ENCODE measurements at places on chromosomes 2 and 18. TPM values are rescaled to one million over a fixed set of nuclear protein-coding genes. Genes with fewer than 3 reads are reported as not detected.

- no peaks in the 10 kb centered on the region for H3K4me1 ChIP-seq
- H3K36me3 ChIP-seq = no peaks in the 10 kb centered on the region
- no peak overlapping the region for H3K27ac ChIP-seq
- H3K27me3 ChIP-seq = no peaks in the 10 kb centered on the region
These were observed 9.3 kb upstream of the PSMD1 start for GRCh38 chr2:231047274-231047922.

DNA sequence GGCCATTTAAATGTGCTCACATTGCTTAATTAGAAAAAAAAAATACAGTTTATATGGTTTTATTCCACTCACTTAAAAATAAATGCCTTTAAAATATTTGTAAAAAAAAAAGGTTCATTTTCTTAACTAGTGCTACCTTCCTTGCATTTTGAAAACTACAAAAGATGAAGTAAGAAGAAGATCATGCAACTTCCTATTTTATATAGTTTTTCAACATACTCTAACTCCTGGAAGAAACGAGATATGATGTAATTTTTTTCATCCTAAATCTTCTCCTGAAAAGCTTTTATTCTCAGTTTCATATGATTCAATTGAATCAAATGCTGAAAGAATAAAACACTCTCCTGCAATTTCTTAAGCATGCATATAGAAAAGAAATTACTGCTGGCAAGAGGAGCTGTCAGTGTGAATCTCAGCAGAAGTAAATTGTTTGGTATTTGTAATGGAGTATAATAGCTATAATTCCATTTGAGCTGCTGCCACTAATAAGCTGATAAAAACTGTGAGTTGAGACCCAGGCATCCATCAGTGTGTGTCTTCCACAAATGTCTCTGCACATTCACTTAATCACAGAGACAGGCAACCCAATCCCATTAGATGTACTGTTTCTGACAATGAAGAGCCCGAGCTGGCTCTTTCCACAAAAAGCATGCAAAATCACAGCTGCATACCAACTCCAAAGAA is 3.7 kb downstream of the FTCDNL1 start:
- H3K4me1 ChIP-seq = no peaks in the 10 kb centered on the region
- no peak overlapping the region for H3K27ac ChIP-seq
- H3K36me3 ChIP-seq = no peaks in the 10 kb centered on the region

DNA sequence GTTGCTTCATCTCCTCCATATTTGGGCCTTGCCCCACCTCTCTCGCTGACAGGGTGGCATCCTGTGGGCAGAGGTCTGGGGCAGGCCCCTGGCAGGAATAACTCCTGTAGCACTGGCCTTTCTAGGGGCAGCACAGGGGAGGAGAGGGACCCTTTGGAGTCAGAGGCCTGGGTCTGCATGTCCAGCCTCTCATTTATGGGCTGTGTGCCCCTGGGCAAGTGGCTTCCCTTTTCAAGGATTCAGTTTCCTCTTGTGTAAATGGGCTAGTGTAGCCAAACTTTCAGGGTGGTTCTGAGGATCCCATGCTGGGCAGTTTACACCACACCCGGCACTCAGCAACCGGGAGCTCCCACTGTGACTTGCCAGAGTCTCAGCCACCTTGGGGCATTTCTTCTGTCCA is 23.4 kb downstream of the ADRA2B start:
- DNase-seq = peak; percentile 37
- H3K4me1 ChIP-seq = peaks cover 16% of the 10 kb centered on the region
- no peaks in the 10 kb centered on the region for H3K27me3 ChIP-seq
- H3K36me3 ChIP-seq = no peaks in the 10 kb centered on the region
- no peak overlapping the region for H3K4me3 ChIP-seq
- no peak overlapping the region for H3K27ac ChIP-seq

DNA sequence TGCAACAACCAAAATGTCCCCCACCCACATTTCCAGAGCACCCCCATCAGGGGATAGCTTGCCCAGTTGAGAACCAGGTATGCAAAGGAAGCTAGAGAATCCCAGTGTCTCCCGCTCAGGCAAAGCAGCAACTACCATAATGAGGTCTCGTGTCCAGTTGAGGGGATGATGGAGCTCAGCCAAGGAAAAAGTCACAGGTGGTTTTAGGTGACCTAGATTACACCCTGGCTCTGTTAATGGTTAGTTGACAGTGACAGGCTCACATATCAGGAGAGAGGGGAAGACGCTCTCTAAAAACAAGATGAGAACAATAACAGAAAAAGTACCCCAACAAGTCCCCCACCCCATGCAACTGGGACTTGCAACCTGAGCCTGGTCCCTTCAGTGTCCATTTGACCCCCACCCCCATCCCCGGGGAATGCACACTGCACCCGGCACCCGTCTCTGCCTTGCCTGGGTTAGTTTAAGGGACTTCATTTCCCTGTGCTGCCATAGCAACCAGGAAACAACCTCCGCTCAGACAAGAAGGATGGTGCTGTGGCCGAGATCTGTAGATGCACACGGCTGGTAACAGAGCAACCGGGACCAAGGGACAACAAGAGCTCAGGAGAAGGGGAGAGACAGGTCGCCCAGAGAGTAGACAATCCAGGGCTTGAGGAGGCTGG is at the start of gene KIAA2012:
Gene KIAA2012, plus strand, starts transcription at position 519 of the 665 bp plus-strand sequence. CDS start 373 bp downstream, outside the sequence.
- no peak within 1 kb of the TSS for H3K27ac ChIP-seq
- no peaks in the 10 kb centered on the region for H3K4me1 ChIP-seq
- H3K36me3 ChIP-seq = no peaks in the 10 kb centered on the region
- no peak within 1 kb of the TSS for H3K4me3 ChIP-seq
- no peak for DNase-seq
- H3K27me3 ChIP-seq = no peaks in the 10 kb centered on the region

GRCh38 chr2:207929923-207930322 is 95.4 kb downstream of the PLEKHM3 start:
- no peaks in the 10 kb centered on the region for H3K4me1 ChIP-seq
- H3K27ac ChIP-seq = no peak overlapping the region
- H3K27me3 ChIP-seq = no peaks in the 10 kb centered on the region
- no peak for DNase-seq
- H3K36me3 ChIP-seq = no peaks in the 10 kb centered on the region

GRCh38 chr18:34976899-34977837 is 64.0 kb upstream of the MAPRE2 start:
- DNase-seq = peak; percentile 96
- H3K4me1 ChIP-seq = peaks cover 12% of the 10 kb centered on the region
- peak overlapping the region; percentile 80 for H3K4me3 ChIP-seq
- no peaks in the 10 kb centered on the region for H3K36me3 ChIP-seq

DNA sequence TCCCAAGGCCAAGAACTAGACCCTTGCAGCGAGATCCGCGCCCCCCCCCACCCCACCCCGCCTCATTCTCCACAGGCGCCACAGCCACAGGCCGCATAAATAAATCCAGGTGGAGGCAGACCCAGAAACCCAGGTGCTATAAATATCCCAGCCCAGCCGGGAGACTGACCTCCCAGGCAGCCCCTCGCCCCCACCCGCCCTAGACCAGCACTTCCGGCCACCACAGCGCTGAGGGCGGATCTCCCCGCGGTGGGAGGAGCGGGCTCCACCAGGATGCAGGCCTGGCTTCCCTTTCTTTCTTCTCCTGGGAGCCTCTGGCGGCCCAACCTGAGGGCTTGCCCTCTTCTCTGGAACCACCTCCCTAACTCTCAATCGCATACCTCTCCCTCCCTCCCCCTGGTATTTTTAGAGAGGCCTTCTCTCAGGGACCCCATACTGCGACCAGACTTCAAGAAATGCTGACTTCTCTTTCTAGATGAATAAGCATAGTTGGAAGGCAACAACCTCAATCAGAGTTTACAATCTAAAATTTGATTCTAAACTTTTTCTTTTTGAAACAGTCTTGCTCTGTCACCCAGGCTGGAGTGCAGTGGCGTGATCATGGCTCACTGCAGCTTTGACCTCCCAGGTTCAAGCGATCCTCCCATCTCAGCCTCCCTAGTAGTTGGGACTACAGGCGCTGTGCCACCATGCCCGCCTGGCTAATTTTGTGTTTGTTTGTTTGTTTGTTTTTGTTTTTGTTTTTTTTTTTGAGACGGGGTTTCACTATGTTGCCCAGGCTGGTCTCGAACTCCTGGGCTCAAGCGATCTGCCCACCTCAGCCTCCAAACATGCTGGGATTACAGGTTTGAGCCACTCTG is 55.0 kb downstream of the PKDCC start:
- peak; percentile 91 for DNase-seq
- peaks cover 100% of the 10 kb centered on the region for H3K4me1 ChIP-seq
- H3K27me3 ChIP-seq = no peaks in the 10 kb centered on the region
- peak overlapping the region; percentile 97 for H3K27ac ChIP-seq
- H3K36me3 ChIP-seq = no peaks in the 10 kb centered on the region
- no peak overlapping the region for H3K4me3 ChIP-seq

Gene RNASEH1
- 4.3 TPM for polyA plus RNA-seq

Gene ITGA4
- polyA plus RNA-seq = 17.8 TPM

Gene NPAS2
- polyA plus RNA-seq = 2.4 TPM

Gene SIX3
- not detected for polyA plus RNA-seq

Gene METTL4
- polyA plus RNA-seq = 10.3 TPM

Gene FZD7
- 1.8 TPM for polyA plus RNA-seq

Gene DSG1
- polyA plus RNA-seq = not detected

Gene TTN
- 0.23 TPM for polyA plus RNA-seq

Gene MC5R
- not detected for polyA plus RNA-seq

Gene AOX1
- polyA plus RNA-seq = 3.7 TPM

Data from spleen (tissue), 13 donors.